ENCODE measurements at places on chromosomes 6 and 20.

DNA sequence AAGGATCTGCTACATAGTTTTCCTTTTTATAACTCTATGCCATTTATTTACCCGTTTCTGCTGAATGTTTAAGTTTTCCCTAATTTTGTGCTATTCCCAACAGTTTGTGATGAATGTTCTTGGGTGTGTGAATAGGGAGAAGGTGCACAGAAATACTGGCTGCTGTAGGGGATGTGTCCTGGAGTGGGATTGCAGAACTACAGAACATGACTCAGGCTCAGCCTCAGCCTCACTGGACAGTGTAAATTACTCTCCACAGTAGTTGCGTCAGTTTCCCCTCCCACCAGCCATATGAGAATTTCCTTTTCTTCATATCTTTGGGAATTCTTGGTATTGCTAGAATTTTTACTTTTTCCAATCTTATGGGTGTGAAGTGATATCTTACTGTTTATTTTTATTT is 57.0 kb downstream of the SLX4IP start:
- DNase-seq, result no peak

GRCh38 chr6:91464718-91465117 is 877.8 kb upstream of the MAP3K7 start:
- DNase-seq, result no peak

GRCh38 chr6:121897337-121897760 is 461.9 kb downstream of the GJA1 start:
- peak; percentile 59 for DNase-seq

DNA sequence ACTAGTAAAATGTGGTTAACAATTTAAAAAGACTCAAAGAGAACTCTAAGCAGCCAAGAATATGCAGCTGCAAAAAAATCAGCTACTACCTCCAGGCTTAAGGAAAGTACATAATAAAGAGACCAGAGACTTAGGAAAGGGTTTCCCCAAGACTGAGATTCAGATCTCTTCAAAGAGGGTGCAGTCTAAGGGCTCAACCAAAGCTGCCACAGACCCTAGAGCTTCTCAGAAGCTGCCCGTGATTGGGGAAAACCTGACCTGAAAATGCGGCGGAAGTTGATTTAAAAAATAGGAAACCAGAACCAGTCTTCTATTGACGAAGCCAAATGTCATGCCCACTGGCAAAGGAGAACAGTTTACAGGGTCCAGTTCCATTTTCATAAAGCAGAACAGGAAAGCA is 516.8 kb upstream of the MARCKS start:
- no peak for DNase-seq

- no peak for DNase-seq
Observed at GRCh38 chr6:7504041-7504440, 37.4 kb upstream of the DSP start.

GRCh38 chr20:32139947-32140346 is 30.4 kb downstream of the TM9SF4 start:
- DNase-seq, result no peak

- DNase-seq, result no peak
Observed at GRCh38 chr6:22647719-22648118, 78.4 kb downstream of the HDGFL1 start.

- no peak for DNase-seq
Observed at GRCh38 chr20:11849976-11850670, 67.6 kb upstream of the BTBD3 start.

DNA sequence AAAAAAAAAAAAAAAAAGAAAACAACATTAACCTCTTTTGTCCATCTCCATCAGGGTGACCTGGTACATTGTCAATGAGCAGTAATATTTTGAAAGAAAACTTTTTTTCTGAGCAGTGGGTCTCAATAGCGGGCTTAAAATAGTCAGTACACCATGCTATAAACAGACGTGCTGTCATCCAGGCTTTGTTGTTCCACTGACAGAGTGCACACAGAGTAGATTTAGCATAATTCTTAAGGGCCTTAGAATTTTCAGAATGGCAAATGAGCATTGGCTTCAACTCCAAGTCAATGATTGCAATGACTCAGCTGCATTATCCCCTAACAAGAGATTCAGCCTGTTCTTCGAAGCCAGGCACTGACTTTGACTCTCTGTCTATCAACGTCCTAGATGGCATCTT is 35.6 kb downstream of the MAP7 start:
- no peak for DNase-seq
